ENCODE measurements at places on chromosomes 12 and 14.

GRCh38 chr14:99287269-99287942, 15.4 kb upstream of the BCL11B start:
- DNase-seq: no peak

GRCh38 chr14:88879022-88879421, 54.6 kb downstream of the TTC8 start:
- peak; percentile 78 for DNase-seq

GRCh38 chr12:106901276-106901675, 54.4 kb upstream of the TMEM263 start:
- peak; percentile 28 for DNase-seq

GRCh38 chr12:84294246-84294645, 618.4 kb downstream of the SLC6A15 start:
- no peak for DNase-seq

DNA sequence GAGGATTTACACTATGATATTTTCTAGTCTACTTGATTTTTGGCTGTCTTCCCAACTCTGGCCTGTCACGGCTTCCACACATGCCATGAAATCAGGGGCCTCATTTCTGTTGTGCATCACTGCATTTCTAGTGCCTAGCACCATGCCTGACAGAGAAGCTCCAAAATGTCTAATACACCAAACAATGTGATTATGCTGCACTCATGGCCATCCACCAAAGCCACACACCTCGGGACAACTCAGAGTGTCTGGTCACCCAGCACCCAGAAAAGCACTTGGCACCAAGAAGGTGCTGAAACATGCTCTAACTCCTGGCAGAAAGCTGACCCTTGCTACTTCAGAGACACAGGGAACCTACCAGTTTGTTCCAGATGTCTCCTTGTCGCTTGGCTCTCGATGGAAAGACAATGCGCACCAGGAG, 11.3 kb downstream of the GCN1 start:
- DNase-seq: no peak

- no peak for DNase-seq
Observed at GRCh38 chr12:7131502-7131866, 1.3 kb downstream of the CLSTN3 start.

DNA sequence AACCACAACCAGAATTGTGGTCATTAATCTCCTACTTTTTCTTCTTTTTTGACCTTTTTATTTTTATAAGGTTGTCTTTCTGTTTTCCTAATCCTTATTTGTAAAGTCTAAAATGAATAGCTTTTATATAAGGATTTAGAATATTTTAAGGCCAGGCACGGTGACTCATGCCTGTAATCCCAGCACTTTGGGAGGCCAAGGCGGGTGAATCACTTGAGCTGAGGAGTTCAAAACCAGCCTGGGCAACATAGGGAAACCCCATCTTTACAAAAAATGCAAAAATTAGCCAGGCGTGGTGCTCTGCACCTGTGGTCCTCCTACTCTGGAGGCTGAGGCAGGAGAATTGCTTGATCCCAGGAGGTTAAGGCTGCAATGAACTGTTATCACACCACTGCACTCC, 55.1 kb downstream of the IFT81 start:
- peak; percentile 77 for DNase-seq

DNA sequence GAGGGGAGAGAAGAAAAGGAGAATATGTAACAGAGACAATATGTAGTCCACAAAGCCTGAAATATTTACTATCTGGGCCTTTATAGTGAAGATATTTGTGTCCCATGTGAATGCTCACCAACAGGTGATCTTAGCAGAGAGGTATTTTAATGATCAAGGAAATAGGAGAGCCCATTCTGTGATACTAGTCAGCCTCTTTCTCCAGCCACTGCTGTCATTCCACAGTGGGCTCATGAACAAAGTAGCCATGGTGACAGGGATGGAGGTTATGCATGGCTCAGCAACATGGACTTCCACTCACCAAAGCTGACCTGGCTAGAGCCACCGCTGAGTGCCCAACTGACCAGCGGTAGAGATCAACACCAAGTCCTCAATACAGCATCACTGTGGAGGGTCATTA, 58.2 kb downstream of the OSBPL8 start:
- DNase-seq: no peak

DNA sequence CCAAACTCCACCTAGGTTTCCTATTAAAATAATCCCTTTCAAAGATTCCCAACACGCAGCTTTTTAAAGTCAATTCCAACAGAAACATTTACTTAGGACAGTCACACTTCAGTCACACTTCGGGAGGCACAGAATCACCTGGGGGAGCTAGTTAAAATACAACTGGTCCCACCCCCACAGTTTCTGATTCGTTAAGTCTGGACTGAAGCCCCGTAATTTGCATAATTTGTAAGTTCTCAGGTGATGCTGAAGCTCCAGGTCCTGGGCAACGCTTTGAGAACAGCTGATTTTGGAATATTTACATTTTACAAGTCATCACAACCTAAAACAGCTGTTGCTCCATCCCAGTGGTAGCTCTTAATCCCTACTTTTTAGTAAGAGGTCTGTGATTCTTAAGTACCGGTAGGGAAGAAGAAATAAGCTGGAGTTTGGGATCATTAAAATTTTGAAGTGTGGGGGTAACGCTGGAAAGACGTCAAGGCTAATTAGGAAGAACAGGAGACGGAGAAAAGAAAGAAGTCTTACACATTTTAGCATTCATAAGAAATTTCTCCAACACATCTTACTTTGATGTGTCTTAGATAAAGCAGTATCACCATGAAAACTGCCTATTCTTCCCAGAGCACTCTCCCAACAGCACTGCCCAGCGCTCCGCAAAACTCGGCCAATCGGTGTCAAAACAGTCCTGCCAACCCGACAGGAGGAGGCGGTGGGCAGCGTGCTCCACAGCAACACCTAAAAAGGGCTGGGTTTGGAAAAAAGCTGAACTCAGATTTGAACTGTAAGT, 1.1 kb downstream of the IPO8 start:
- DNase-seq: no peak

DNA sequence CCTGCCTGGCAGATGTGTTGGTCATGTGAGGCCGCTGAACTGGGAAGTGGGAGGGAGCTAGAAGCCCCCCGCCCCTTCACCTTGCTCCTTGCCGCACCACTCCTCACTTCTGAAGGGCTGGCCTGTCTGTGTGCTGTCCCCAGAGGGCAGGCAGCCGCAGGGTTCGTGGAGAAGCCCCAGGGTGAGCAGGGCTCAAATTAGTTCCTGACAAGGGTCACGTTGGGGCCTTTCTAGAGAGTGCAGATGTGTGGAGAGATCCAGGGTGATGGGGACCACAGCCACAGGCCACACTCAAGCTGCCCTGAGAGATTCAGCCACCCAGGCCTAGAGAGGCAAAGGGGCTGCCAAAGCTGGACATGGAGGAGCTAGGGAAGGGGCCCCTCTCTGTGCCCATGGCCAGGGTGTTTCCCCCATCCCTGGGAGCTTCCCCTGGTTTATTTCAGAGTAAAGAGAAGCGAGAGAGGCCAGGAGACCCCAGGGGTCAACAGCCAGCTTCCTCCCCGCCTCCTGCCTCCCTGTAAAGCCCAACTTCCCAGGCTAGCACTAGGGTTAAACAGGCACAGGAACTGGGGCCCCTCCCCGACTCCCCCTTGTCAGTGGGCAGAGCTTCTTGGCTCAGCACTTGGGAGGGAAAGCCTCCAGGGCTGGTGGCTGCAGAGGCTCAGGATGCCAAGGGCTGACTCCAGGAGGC, 16.2 kb downstream of the SLC25A29 start:
- DNase-seq: no peak

DNA sequence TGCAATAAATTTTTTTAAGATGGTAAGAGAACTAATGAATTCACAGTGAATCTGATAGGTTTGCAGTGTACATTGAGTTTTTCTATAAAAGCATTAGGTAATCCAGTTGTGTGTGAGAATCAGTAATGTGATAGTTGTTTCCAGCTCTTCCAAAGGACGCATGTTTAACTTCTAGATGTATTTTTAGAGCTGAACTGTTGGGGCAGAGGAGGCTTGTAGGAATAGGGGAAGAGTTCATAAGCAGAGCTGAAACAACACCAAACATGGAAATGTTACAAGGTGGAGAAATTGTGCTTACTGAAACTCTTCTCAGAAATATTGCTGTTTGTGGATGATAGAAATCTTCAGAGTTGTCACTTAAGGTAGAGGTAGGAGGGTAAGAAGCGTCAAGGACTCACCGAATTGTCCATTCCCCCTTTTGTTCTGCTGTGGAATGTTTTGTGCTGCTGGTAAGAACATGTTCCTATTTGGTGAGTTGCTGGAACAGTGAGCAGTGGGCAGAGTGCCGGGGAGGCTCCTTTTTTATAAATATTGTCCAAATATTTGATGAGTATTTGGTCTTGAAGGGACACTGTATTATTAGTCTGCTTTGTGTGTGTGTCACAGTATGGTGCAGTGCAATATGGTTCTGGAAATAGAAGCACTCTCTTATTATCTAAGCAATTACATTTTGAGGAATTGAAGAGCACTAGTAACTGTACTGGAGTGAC, 76.7 kb downstream of the ANO6 start:
- no peak for DNase-seq

GRCh38 chr12:65501935-65502334, 223.5 kb downstream of the MSRB3 start:
- DNase-seq: no peak

- no peak for DNase-seq
Observed at GRCh38 chr14:44151130-44151820, 355.8 kb downstream of the FSCB start.

- DNase-seq: no peak
Observed at GRCh38 chr12:41697161-41697560, 447.5 kb downstream of the GXYLT1 start.

DNA sequence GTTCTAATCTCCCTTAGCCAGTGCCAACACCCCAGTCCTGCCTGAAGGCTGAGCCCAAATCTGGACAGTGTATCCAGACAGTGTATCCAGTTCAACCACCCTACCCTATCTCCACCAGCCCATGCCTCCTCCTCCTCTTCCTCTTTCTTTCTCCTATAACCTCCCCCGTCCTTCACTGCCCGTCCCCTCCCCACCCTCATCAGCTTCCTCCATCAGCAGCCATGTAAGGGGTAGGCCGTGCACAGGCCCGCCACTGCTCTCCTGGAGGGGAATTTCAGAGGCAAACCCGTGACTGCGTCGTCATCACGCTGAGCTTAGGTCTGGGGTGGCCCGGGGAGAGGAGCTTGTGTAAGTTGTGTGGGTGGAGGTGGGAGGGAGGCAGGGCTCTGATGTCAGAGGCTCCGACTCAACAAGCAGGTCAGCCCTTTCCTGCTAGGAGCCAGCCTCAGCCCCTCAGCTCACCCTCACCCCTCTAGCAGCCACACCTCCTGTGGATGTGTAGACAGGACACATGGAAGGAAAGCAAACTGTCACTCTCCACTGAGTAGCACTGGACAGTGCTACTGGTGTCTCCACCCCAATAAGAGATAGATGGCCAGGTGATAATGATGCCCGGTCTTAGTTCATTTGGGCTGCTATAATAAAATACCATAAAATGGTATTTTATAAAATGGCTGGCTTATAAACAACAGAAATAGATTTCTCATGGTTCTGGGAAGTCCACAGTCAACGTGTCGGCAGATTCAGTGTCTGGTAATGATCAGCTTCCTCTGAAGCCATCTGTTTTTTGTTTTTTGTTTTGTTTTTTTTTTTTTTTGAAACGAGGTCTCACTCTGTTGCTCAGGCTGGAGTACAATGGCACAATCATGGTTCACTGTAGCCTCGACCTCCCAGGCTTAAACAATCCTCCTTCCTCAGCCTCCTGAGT, 50.5 kb downstream of the IRF2BPL start:
- peak; percentile 73 for DNase-seq

DNA sequence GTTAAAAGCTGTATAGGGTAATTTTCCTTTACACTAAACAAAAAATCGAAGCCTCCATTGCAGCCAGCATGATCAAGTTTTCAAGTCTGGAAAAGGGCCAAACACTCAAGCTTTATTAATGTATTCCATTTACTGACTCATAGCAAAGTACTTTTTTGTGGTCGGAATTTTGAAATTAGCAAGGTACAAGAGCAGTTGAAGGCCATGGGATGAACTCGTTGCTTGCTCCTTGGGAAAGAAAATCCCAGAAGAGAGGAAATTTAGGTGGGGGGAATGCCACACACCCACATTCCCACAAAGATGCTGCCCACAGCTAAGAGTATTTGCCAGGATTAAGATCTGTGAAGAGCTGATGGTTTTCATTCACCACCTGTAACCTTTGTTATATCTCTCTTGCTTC, 333.7 kb downstream of the EGLN3 start:
- peak; percentile 86 for DNase-seq

- no peak for DNase-seq
Observed at GRCh38 chr12:9669534-9669933, at the start of gene CLEC2D. Gene CLEC2D (plus strand): TSS chr12:9669713. CDS start chr12:9669735, 22 bp downstream.

GRCh38 chr12:12725956-12726554, 8.9 kb downstream of the CDKN1B start:
- no peak for DNase-seq

GRCh38 chr14:100142073-100143040, 17.1 kb downstream of the DEGS2 start:
- DNase-seq: no peak

DNA sequence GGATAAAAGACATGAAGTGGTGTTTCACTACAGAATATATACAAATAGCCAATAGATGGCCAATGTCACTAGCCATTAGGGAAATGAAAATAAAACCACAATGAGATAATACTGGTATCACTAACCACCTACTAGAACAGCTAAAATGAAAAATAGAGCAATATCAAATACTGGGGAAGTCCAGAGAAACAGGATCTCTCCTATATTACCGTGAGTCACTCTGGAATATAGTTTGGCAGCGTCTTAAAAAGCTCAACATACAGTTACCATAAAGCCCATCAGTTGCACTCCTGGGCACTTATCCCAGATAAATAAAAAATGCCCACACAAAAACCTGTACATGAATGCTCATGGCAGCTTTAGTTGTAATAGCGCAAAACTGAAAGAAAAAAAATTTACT, 101.7 kb downstream of the TMTC1 start:
- no peak for DNase-seq

- DNase-seq: no peak
Observed at GRCh38 chr12:52827499-52828090, 6.5 kb downstream of the KRT79 start.

DNA sequence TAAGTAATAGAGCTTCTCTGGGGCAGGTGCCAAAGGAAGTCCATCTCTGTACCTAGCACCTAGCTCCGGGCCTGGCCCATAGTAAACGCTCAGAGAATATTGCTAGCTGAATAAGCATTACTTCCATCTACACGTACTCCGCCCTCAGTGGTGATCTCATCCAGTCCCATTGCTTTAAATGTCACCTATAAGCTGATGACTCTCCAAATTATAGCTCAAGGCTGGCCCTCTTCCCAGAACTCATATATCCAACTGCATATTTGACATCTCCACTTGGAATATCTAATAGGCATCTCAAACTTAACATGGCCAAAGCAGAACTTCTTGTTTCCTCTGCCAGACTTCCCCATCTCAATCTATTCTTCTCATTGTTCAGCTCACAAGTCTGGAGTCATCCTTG, 6.9 kb upstream of the DYNLL1 start:
- DNase-seq: peak; percentile 46
